Fibroblast of skin of right quadriceps (primary cell): ENCODE measurements at places on chromosomes 7 and 10.

DNA sequence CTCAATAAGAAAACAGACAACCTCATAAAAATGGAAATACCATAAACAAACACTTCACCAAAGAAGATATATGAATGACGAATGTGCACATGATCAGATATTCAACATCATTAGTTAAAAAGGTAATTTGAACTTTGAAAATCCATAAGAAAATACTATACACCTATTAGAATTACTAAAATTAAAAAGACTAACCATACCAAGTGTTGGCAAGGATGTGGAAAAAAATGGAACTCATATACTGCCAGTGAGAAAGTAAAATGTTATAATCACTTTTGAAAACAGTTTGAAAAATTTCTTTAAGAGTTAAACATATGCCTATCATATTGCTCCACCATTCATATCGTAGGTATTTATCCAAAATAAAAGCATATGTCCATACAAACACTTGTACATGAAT, 37.1 kb downstream of the EBLN1 start:
- no peak for DNase-seq

DNA sequence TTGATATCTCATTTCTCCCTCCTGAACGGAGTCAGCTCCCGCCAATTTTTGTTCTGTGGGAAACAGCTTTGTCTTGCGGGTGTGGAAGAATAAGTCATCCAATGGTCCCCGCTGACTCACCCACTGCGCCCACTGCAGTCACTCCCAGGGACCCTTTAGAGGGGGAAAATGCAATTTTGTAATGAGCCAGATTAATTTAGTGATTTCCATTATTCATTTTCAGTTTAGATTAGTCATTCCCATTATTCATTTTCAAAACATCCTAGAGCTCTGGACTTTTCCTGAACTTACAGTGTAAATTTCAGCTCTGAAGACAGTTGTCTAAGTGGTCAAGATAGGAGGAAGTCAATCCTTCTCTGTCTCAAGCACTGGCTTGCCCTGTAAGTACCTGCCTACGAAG, 154.9 kb upstream of the TMEM72 start:
- DNase-seq = peak; percentile 89

- DNase-seq = no peak
These were observed 273.3 kb downstream of the FZD1 start for GRCh38 chr7:91537260-91538152.

- peak; percentile 67 for DNase-seq
These were observed 132.1 kb downstream of the EMX2 start for GRCh38 chr10:117674646-117675045.

DNA sequence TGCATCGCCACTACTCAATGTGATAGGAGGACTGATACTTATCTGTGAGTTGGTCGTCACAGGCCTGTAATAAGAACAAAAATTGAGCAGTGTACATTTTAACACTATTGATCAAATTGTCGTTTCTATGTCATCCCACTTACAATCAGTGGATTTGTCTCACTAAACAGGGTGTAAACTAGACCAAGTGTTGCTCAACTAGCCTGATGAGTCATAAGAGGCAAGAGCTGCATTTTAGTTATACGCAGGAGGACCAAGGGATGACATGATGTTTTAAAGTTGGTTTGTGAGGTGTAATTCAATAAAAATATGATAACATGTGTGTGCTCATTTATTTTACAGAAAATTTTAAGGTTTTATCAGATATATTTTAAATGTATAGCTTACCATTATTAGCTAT, 1239.2 kb downstream of the REEP3 start:
- DNase-seq = no peak

- no peak for DNase-seq
These were observed 81.8 kb downstream of the ZNF277 start for GRCh38 chr7:112288301-112288700.

DNA sequence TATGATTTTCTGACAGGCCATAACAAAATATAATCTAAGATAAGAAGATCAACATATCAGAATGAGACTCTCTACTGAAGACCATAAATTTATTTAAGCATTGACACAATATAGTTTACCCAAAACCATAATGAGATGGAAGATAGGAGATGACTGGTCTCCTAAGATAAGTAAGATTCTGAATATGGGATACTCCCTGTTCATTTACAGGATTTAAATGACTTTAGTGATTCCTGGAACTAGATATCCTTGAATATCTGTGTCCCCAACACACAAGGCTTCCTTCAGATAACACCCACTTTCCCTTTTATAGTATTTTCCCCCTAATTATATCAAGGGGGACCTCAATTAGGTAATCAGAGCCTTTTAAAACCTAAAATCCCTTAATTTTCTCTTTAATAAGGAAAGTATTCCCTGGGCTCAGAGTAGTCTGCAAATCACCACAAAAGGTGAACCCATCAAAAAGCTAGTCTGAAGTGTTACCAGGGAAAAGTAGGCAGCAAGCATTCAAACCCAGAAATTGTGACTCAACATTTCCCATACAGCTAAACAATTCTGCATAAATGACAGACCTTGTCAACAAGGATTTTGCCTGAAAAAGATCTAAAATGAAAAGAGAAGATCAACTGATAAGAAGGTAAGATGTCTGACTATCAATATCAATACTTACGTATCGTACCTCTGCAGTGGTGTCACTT, 99.9 kb downstream of the CNOT4 start:
- DNase-seq = no peak

DNA sequence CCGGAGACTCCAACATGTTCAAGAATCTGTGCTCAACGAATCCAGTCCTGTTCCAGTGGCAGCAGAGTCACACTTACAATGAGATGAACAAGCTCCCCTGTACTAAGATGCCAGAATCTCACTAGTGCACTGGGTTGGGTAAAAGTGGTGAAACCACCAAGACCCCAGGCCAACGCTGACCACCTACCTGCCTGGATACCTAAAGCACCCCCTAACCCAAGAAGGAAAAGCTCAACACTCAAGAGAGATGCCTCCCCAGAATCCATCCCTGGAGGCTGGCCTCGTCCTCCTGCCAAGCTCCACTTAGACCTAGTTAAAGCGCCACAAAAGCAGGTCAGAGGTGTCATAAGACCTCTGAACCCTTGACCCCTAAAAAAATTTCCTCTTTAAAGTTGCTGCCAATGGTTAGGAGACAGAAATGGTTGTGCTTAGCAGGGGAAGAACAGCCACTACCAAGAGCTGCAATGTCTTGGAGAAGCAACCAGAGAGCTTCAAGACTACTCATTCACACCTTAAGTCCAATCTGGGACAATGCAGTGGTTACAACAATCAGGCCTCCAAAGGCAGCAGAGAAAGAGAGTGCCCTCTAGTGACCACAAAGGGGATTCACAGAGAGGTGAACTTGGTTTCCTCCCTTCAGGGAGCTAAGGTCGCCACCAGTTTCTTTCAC, 94.6 kb upstream of the MACROH2A2 start:
- peak; percentile 50 for DNase-seq

- no peak for DNase-seq
These were observed 20.9 kb downstream of the AKR1D1 start for GRCh38 chr7:138097064-138097741.

DNA sequence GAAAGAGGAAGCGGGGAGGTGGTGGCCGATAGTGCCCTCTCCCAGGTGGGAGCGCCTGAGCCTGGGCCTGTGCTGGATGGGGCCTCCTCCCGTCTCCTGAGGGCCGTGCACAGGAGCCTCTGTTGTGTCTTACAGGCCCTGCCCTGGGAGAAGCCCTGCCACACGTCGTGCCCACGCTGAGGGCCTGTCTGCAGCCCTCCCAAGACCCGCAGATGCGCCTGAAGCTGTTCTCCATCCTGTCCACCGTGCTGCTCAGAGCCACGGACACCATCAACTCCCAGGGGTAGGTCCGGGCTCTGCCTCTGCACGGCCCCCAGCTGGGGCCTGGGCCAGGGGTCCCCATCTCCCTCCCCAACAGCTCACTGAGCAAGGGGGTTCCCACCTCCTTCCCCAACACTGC, 43.3 kb upstream of the PRKAR1B start:
- no peak for DNase-seq

DNA sequence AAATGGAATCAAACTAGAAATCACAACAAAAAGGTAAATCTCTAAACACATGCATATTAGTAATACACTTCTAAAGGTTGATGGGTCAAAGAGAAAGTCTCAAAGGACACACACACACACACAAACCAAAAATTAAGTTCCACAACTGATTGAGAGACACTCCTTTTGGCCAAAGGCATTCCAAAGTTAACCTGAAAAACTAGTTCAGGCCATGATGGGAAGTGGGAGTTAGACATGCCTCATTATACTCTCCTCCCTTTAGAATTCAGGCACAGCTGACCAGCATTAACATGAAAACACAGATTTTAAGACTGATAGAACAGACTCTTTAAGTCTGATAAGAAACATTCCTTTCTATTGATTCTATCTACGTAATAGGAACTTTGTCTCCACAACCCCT, 332.4 kb upstream of the IGFBP3 start:
- no peak for DNase-seq

DNA sequence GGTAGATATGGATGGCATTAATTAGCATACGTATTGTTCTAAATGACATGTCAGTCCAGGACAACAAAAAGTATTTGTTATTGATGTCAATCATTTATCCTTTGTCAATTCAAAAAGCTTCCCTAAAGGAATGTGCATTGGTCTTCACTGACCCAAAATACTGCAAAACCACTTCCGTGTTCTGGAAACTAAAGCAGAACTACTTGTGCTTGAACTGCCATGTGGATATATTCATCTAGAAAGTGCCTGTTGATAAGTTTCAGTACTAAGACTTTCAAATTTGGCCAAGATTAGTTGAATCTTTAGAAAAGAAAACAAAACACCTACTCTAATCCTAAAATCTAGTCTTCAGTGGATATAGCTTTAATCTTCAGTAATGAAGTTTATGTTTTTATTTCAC, 242.1 kb upstream of the PPP1R3A start:
- no peak for DNase-seq

GRCh38 chr10:49613165-49613881, 514 bp upstream of the CHAT start:
- DNase-seq = no peak

DNA sequence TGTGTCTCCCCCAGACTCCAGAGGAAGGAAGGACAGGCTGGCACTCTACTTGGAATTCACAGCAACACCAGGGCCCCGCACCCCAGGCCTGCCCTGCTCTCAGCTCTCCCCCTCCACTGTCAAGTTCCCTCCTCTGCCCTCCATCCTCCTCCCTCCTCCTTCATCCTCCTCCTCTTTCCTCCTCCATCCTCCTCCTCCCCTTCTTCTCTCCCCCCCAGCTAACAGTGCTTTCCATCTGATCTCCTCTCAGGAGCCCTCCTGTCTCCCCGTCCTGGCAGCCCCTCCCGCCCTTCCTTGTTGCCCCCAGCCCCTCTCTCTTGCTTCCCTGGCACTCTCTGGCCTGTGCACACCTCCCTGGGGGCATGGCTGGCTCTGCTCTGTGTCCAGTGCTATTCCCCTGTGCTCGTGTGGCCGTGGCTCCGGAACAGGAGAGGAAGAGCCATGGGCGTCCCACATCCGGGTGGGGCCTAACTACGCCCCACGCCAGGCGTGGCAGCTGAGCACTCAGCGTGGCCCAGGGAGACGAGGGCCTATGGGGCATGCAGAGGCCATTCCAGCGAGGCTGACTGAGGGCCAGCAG, 64.2 kb downstream of the PWWP2B start:
- DNase-seq = no peak

DNA sequence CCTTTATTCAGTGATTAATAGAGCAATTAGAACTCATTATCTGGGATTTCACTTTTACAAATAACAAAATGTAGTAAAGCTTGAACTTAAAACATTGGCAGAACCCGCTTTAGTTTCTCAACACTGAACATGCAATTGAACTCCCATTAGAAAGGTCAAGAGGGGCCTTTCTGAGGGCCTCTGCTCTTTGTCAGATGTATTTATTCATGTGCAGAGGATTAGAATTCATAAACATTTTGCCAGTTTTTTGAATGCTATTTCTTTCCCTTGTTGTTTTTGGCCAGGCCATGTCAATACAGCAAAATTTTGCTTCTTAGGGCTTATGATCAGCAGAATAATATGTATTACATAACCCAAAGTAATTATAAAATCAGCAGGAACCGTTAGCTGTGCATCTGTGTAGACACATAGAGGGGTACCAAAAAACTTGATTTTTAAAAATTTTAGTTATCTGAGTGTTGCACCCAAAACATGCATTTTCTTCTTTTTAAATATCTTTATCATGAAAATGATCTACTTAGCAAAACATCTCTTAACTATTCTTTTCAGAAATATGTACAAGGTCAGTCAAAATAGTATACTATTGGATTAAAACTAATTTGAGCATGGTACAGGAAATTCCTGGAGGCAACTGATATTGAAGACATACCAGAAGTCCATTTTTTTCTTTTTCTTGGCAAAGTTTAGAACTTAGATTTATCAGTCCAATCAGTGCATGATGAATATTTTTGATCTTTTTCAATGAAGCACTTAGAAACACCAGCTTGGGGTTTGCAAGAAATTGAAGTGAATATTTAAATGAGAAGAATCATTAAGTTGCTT, 177.5 kb downstream of the TWIST1 start:
- DNase-seq = no peak

GRCh38 chr7:95104739-95105138, 197.3 kb downstream of the PPP1R9A start:
- peak; percentile 2 for DNase-seq

DNA sequence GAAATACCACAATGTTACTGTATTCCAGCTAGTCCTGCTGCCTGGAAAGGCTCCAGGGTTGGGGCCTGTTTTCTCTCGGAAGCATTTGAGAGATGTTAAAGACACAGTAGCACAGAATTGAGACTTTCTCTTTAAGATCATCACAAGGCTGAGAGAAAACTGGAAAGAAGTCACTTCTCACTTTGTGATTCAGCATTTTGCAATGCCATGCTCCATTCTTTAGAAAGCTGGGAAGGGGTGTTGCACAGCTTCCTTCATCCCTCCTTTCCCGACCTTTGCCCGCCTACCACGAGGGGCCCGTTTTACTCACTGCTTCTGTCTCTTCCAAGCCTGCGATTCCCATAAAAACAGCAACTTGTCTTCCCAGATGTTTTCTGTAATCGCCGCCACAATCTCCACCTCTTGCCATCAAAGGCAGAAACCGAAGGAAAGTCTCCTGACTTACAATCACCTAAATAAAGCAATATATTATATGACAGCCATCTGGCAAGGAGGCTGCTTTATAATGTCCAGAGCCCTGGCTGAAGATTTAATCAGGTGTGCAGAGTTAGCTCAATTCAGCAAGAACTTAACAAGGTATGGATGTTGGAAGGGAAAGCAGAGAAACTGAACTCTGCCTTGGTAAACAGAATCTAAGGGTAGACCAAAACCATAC, 18.9 kb downstream of the NOD1 start:
- peak; percentile 98 for DNase-seq

DNA sequence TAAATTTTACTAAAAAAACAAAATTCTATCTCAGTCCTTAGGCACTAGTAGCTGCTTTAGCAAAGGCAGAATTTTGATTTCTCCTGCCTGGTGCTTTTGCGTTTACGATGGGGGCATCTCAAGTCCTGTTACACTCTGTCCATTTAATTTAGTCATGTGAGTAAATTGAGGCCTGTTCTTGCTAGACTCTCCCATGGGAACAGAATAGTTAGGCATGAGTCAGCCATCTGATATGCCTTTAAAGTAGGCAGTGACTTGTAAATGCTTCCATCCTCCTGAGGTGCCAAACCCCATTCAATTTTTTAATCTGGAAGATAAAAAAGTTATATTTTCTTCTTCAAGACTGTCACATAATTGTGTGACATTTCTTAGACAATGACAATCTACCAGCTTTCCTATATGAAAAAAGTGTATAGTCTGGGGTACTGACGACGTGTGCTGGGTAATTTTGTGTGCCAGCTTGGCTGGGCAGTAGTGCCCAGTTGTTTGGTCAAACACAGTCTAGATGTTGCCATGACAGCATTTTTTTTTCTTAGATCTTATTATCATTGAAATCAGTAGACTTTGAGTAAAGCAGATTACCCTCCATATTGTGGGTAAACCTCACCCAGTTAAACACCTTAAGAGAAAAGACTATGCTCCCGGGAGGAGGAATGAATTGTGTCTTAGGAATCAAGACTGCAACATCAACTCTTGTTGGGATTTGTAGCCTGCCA, 603.4 kb downstream of the SORCS1 start:
- DNase-seq = peak; percentile 76
